ENCODE measurements at places on chromosomes 5 and 9. TPM values are rescaled to one million over a fixed set of nuclear protein-coding genes. Genes with fewer than 3 reads are reported as not detected.

CERCAM gene
- total RNA-seq = 51.3 TPM

EGR1 gene
- 41.6 TPM for total RNA-seq

RLN2 gene
- total RNA-seq = 0.55 TPM

PHYHD1 gene
- 26.6 TPM for total RNA-seq

ELAVL2 gene
- total RNA-seq = 0.29 TPM

CDC42SE2 gene
- 39.6 TPM for total RNA-seq

CXCL14 gene
- 2.3 TPM for total RNA-seq

PCA3 gene
- not detected for total RNA-seq

LOX gene
- total RNA-seq = 6.5 TPM

LRRC26 gene
- not detected for total RNA-seq

LARP1 gene
- 300 TPM for total RNA-seq

FOXD4 gene
- not detected for total RNA-seq

CRHBP gene
- 2.0 TPM for total RNA-seq

SLCO6A1 gene
- total RNA-seq = not detected

CDHR2 gene
- total RNA-seq = not detected

TTC39B gene
- 18.6 TPM for total RNA-seq

DNA sequence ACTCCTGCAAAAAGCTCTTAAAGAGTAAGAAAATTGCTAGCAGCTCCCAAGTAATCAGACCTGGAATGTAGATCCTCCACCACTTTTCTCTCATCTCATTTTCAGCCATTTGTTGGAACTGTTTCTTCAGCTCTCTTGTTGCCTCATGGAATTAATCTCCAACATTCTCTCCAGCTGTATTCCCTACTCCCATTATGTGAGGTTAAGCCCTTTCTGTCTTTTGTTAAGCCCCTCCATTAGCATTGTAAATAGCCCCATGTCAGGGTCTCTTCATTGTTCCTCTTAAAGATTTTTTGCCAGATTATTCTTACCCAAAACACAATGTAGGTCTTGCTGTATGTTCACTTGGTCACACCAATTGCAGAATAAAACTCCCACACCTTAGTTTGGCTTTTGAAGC lies 119.8 kb downstream of the PLPPR1 start:
- DNase-seq = no peak

- DNase-seq = no peak
These were observed 13.4 kb downstream of the CEP72 start for GRCh38 chr5:625516-625915.

GRCh38 chr5:96816411-96816939 lies 8.7 kb upstream of the ERAP1 start:
- no peak for DNase-seq

- no peak for DNase-seq
These were observed 380.1 kb upstream of the TUSC1 start for GRCh38 chr9:26058111-26058895.

- DNase-seq = peak; percentile 67
These were observed 35.9 kb upstream of the ARSB start for GRCh38 chr5:79020861-79021561.

DNA sequence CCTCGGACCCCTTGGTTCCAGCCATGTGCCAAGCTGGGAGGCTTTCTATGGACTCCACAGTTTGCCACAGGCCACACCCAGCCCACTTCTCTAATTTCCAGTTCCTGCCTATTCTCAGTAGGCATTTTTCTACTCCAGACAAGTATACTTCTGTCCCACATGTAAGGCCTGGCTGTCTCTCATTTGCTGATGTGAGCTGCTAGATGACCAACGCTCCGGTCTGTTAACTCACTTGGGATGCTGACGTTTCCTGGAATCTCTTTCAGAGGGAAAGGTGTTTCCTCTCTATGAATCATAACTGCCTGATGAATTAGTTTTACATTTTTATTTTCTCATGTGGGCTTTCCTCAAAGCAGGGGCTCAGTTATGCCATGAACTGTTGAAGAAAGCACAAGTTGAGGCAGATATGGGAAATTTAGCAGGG lies 36.3 kb downstream of the ERGIC1 start:
- no peak for DNase-seq

DNA sequence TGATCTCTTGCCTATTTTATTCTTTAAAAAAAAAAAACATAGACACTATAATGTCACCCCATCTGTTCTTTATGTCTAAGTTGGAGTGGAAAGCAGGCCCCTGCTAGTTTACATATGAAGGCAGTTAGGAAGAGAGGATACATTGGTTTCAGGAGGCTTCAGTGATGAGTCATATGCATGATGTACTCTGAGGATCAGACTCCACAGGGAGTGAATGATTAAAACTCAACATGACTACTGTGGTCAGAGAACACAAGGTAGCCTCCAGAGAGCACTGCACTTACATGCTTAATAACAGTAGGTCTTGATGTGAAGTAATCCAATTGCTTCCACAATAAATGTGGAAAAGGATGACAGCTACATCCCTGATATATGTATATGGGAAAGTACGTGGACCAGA lies 22.7 kb upstream of the FSTL4 start:
- no peak for DNase-seq

GRCh38 chr9:79477241-79477840 lies 94.4 kb upstream of the TLE4 start:
- DNase-seq = no peak

DNA sequence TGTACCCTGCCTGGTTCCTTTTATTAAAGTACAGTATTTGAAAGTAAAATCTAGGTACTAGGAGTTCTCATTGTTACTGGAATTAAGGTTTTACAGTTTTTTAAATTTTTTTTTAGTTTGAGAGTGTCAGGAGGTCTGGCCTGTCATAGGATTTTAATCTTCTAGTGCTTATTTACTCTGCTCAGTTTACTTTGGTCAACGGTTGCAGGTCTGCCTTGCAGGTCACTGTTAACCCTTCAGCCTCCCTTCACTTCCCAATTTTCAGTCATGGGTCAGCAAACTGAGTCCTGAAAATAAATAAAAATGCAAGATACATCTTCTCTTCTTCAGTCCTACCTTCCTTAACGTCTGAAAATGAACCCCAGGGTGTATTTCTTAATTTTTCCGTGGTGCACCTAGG lies 18.8 kb upstream of the PTBP3 start:
- DNase-seq = no peak

- no peak for DNase-seq
These were observed 177.9 kb upstream of the PRLR start for GRCh38 chr5:35408146-35408545.

DNA sequence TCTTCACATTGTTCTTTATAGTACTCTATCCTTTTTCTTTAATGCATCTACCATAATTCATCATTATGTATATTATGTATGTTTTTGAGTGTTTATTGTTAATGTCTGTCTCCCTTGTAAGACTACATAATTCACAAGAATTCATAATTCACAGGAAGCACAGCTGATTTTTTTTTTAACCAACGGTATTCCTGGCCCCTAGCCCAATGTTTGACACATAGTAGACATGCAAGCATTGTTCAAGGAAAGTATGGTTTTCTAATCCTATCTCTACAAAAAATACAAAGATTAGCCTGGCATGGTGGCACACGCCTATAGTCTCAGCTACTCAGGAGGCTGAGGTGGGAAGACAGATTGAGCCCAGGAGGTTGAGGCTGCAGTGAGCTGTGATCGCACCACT lies 160.6 kb downstream of the PPP2R2B start:
- DNase-seq = no peak

DNA sequence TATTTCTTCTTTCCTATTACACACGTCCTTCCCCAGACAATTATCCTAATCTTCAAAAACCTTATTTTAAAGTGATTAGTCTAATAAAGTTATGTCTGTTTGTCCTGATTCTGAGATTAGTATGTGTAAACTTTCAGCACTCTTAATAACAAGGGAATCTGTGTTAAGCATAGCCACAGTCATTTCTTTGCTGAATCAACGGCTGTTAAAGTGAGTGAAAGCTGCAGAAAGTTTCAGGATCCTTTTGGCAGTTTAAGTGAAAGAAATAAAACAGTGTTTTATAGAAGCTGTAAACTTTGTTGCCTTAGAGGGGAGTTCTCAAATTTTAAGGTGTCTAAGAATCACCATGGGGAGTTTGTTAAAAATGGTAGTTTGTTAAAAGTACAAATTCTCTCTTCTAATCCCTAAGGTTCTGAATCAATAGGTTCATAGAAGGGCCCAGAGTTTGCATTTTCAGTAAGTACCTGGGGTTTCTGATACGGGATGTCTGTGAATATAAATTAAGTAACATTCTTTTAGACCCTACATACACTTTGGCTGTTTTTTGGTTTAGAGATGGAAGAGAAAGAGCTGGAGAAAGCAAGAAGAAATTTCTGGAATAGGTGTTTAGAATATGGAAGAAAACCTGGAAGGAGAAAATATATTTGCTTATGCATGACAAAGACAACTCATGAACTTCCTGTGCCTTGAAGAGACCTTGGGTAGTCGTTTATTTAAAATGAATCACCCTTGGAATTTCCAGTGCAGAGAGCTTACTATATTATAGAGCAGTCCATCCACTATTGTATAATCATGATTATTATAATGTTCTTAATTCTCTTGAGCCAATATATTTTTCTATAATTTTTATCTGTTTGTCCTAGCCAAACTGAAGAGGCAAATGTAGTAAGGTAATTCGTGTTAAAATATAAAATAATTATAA lies 45.7 kb downstream of the SCAMP1 start:
- DNase-seq = no peak

DNA sequence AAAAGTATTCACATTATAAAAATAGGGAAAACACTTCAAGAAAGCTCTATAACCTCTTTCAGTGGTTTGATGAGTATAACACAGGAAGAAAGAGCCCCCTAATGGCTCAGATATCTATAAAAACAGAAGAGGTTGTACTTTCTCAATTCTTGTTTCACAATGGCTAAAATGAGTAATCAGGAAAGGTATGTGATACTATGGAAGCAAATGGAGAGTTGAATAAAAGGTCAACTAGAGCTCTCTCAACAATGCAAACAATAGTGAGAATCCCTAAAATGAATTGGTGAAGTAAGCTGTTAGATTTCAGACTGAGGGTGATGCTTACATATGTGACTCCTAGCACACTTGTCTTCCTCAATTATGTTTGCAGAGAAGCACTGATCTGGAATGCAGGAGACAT lies 584.6 kb upstream of the CDH18 start:
- DNase-seq = no peak

- DNase-seq = peak; percentile 34
These were observed 45.7 kb upstream of the ALDH1B1 start for GRCh38 chr9:38346811-38347210.

- DNase-seq = no peak
These were observed 57.7 kb downstream of the PDE6A start for GRCh38 chr5:149886692-149887470.

DNA sequence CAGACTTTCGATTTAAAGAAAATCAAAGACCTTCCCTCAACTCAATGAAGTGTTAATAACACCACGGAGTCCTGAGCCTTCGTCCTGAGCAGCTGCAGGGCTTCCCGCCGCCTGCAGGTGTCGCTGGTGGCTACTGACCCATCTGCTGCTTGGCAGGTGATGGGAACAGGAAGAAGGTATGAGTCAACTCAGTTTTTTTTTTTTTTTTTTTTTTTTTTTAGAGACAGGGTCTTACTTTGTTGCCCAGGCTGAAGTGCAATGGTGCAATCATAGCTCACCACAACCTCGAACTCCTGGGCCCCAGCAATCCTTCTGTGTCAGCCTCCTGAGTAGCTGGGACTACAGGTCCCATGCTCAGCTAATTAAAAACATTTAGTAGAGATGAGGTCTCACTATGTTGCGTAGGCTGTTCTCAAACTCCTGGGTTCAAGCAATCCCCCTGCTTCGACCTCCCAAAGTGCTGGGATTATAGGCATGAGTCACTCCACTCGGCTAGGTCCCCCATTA lies 185.7 kb upstream of the IL12B start:
- DNase-seq = peak; percentile 57

- no peak for DNase-seq
These were observed 292.4 kb downstream of the CD180 start for GRCh38 chr5:66904189-66904588.

DNA sequence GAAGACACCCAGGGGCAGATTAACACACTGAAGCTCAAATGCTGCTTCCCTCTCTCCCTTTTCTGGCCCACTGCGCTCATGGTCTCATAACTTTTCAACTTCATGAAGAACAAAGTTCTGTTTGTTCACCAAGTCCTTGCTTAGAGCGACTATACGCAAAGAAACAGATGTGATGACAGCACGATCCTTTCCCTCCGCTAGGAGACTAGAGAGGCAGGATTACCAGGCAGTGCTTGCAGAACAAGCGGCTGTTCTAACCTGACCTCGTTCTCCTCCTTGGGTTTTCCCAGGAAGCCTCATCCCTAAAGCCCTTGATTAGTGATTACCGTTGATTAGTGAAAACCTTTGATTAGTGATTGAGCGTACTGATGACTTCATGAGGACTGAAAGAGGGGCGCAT lies 649.9 kb downstream of the IRX1 start:
- no peak for DNase-seq

DNA sequence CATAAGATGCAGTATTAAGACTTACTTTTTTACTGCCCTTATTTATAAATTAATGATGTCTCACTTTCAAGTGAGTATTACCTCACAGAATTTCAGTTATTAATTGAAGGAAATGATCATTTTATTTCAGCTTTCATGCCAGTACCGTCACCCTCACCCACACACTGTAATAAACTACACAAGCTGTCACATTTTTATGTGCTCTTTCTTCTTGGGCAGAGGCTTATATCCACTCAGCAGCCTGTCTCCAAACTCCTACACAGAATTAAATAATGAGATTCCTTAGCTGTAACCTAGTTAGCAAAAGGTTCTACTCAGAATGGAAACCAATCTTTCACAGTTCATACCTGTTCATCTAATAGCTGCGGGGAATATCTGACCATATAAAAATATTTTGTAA lies 1915.8 kb upstream of the CDH6 start:
- DNase-seq = no peak

GRCh38 chr9:16515207-16515606 lies 355.3 kb downstream of the BNC2 start:
- no peak for DNase-seq

DNA sequence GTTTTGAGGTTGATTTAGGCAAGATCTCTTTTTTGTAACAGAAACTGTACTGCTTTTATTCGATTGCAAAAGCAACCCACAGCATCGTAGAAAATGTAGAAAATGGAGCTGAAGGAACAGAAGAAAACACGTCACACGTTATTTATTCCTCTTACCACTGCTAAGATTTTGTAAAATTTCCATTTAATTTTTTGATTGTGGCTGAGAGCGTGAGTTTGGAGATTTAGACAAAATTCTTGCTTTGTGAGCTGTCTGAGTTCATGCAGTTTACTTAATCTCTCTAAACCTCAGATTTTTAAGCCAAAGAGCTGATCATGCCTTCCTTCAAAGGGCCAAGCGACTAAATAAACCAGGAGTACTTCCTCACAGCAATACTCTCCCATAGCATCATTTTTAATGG lies 24.8 kb downstream of the DPYSL3 start:
- DNase-seq = no peak

- DNase-seq = no peak
These were observed 2.5 kb downstream of the ARHGAP26 start for GRCh38 chr5:142772446-142773293.
